ENCODE measurements at places on chromosomes 5 and 9. TPM values are rescaled to one million over a fixed set of nuclear protein-coding genes. Genes with fewer than 3 reads are reported as not detected.
A peak's percentile ranks its signal among the peaks of the same experiment; 100 is the strongest.

Gene SLC4A9
- not detected for total RNA-seq

Gene FSD1L
- total RNA-seq: 1.0 TPM

Gene SLC1A3
- total RNA-seq: 16.9 TPM

Gene CCNJL
- total RNA-seq: 6.6 TPM

Gene ADAMTS13
- 0.06 TPM for total RNA-seq

- DNase-seq: no peak
These were observed 34.0 kb downstream of the B4GALT1 start for GRCh38 chr9:33133186-33133585.

DNA sequence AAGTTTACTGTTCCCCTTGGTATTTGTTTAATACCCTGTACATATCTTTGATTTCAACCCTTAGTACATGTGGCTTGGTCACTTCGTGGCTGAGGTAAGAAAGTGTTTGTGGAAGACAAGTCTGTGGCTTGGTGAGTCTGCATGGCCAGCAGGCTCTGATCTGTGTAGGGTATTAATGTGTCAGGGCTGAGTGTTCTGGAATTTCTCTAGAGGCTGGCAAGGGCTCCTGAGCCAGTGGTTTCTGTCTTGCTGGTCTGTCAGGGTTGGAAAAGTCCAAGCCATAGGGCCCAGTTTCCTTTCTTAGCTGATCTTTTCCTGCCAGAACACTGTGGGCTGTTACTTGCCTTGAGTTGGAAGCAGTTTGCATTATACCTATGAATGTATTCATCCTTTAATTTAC is 48.0 kb upstream of the FBXL7 start:
- no peak for DNase-seq

- DNase-seq: no peak
These were observed 96.2 kb upstream of the NMUR2 start for GRCh38 chr5:152501294-152501693.

- no peak for DNase-seq
These were observed 18.6 kb downstream of the SLC6A7 start for GRCh38 chr5:150208187-150209098.

- no peak for DNase-seq
These were observed 94.6 kb downstream of the SYK start for GRCh38 chr9:90896231-90896630.

DNA sequence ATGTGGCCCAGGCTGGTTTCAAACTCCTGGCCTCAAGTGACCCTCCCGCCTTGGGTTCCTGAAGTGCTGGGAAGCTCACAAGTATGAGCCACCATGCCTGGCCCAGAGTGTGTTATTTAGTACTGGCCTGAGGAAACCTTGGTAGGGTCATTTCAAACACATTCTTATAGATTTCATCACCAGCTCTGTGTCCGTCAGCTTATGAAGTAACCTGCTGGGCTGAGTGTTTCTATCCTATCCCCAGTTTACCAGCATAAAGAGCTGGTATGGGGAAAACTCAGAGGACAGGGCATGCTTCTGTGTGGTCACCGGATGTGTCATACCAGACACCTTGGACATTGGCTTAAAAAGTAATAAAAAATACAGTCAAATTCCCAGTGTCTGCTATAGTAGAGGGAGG is 45.3 kb downstream of the PTPN3 start:
- peak; percentile 25 for DNase-seq

DNA sequence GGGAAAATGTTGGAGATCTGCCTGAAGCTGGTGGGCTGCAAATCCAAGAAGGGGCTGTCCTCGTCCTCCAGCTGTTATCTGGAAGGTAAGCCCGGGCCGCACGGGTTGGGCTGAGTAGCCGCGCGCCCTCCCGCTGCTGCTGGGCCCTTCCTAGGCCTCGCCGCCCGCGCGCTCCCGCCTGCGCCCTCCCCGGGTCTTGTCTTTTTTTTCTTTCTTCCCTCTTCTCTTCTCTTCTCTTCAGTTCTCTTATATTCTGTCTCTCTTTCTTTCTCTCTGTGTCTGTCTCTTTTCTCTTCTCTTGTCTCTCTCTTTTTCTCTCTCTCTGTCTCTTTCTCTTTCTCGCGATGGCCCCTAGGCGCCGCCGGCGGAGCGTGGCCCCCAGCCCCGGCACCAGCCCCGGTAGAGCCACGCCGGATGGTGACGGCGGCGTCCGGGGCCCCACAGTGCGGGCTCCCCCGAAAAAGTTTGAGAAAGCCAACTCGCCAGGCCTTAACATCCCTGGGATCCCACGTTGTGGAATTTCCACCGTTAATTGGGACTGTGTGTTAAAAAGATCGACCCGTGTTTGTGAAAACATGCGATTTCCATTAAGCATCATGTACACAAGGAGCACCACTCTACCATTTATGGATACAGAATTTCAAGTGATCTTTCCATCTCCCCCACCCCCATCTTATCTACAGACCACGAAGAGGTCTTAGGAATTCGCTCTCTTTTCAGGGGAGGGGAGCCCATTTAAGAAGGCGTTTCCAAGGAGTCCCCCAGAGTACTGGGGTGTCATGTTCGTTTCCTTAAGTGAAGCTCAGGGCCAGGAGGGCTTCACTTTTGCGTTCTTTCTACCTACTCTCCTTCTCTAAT is 616 bp downstream of the ABL1 start:
- no peak for DNase-seq

DNA sequence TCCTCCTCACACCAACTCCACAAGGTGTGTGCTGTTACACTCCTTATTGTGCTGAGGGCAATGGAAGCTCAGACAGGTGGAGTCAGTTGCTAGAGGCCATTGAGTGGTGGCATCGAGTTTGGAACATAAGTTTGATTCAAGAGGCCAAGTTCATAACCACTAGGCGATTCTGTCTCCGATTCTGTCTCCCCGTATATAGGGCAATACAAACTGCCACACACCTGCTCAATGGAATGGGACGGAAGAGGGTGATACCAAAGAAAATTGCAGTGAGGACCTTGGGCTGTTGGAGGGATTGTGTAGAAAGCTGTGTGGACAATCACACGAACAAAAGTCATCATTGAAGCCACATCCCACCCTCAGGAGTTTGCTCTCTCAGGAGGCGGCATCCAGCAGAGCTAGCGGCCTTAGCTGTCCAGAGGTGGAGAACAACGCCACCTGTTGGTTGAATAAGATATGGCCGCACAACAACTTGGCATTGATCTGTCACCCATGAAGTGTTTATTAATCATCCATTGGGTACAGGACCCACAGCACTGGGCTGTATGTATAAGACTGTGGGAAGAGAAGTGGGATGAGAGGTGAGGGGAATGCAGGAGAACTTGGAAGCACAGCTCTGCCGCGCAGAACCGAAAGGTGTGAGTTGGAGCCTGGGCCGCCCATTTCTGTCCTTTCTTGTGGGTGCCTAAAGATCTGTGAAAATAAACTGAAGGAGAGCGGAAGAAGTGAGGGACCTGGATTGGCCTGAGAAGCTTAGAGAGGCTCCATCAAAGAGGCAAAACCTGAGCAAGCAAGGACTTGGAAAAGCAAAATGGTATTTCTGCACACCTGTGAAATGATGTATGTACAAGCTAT is 16.1 kb upstream of the NEUROG1 start:
- DNase-seq: peak; percentile 68

DNA sequence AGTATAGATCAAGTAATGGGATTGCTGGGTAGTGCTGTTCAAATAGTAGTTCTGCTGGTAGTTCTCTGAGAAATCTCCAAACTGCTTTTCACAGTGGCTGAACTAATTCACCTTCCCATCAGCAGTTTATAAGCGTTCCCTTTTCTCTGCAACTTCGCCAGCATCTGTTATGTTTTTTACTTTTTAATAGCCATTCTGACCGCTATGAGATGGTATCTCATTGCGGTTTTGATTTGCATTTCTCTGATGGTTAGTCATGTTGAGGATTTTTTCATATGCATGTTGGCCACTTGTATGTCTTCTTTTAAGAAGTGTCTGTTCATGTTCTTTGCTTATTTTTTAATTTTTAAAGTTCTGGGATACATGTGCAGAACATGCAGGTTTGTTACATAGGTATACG is 279.2 kb upstream of the NREP start:
- DNase-seq: peak; percentile 65

- no peak for DNase-seq
These were observed 124.4 kb downstream of the PIK3R1 start for GRCh38 chr5:68339921-68340321.
